Fibroblast of skin of abdomen (primary cell): ENCODE measurements at places on chromosomes 6 and 20.
A peak's percentile ranks its signal among the peaks of the same experiment; 100 is the strongest.

- peak; percentile 62 for DNase-seq
These were observed 56.0 kb downstream of the CLIC5 start for GRCh38 chr6:45959534-45960145.

DNA sequence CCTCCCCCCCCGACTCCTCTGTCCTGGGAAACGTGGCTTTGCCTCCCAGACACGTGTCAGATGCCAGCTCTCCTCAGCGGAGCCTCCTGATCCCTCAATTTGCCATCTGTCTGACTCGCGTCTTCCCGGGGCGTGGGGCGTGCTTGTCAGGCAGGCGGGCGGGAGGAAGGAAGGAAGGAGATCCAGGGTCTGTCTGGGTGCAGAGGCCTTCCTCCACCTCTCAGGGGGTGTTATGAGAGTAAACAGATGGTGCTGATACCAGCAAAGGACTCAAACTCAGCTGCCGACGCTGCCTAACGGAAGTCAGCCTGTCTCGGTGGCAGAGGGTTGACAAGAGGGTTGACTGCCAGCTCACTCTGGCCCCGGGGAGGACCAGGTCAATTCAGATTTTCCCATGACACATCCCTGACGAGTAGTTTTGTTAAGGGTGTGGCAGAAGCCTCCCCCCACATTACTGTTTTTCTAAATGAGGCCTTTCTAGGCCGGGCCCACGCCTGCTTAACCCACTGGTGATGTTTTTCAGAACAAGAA, 17.0 kb downstream of the UQCC2 start:
- DNase-seq, result peak; percentile 64

DNA sequence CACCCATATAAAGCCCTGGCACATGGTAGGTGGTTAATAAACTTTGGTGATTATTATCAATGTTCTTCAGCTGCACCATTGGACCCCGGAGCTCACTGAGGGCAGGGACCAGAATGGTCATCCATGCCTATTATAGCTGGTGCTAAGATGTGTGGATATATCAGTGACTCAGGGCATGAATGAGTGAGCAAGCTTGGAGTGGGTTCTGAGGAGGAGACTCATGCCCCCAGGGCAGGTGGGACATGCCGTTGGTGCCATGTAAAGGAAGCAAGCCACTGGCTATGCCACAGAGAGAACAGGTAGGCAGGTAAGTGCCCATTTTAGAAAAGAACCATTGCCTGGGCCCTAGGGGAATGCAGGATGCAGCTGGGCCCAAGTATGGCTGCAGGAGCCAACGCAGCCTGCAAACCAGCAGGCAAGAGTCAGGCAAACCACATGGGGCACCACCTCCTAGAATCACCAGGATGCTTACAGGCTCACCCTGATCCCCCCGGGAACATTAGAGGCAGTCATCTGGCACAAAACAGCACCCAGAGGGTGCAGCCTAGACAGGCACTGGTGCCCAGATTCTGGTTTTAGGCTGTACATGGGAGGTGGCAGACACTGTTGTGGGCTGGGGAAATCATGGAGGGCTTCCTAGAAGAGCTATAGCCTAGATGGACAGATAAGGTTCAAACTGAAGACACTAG, 23.5 kb downstream of the PLAGL2 start:
- no peak for DNase-seq

DNA sequence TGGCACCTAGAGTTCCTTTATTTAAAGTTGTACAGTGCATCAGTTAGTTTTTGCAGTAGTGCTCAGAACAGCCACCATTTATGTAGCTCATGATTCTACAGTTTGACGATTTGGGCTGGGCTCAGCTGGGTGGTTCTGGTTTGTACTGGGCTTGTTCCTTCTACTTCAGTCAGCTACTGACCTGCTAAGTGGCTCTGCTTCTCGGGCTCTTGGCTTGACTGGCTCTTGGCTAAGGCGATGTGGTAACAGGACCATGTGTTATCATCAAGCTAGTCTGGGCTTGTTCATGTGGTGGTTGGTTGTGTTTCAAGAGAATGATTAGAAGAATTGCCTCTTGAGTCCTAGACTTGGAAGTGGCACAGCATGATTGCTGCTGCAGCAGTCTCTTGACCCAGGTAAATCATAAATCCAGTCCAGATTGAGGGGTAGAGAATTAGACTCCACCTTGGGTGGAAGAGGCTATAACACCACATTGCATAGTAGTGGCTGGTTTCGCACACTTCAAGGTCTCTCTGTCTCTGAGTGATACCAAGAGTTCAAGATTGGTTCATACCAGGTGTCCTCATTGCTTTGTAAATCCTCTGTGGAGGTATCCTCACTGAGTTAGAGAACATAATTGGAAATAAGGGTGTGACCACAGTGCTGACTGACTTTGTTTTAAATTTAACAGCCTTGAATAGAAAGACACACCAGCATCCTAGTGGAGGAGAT, 253.0 kb downstream of the ARID1B start:
- no peak for DNase-seq

DNA sequence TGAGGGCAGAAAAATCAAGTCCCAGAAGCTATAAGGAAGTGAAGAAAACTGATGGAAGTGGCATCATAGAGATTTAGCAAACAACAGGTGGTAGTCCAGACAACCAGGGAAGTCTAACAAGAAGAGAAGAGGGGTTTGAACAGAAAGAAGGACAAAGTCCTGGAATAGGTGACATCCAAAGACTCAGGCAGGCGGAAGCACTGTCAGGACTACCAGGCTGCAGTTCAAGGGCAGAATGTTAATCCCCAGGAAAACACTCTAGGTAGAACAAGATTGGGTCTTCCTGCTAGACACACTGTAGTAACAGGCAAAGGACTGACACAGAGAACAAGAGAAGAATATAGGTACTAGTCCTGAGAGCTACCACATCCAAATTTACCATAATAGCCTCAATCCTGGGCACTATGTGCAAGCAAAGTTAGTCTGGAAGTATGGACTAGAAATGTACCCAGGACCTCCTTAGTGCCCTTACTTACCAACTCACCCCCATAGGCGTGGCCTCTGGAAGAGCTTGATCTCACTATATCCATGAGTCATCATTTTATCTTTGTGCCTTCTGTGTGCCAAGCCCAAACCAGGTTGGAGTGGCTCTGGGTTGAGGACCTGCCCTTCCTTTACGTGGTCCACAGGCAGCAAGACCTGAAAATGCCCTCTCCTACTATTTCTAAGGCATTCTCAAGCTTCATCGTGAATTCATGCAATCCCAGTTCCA, 2.2 kb upstream of the EPB41L2 start:
- no peak for DNase-seq

DNA sequence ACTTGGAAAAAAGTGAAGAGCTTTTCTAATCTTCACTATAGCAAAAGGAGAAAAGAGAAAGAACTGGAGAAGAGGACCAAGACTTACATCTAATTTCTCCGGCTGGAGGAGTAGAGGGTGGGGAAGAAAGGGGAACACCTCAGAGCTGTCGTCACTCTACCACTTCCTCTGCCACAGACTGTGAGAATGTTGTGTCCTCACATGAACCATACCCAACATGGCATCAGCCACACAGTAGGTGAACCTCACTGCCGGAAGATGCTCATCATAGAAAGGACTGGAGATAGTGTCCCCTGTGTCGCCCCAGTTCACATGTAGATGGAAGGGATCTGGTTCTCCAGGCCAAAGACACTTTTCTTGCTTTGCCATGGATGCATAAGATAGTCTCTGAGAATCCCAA, 604.4 kb upstream of the NOX3 start:
- DNase-seq, result no peak

DNA sequence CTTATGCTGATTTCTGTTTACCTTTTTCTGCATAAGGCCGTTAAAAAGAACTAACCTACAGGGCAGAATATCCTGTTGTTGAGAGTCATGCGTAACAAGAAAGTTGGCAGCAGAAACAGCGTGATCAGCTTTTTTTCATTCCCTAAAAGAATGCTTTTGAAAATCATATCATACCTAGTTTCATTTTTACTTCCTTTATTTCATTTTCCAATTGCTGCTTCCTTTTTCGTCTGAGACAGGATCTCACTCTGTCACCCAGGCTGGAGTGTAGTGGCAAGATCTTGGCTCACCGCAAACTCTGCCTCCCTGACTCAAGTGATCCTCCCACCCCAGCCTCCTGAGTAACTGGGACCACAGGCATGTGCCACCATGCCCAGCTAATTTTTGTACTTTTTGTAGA, 4.1 kb downstream of the CALHM6 start:
- no peak for DNase-seq

GRCh38 chr20:62181808-62182207, 1.0 kb upstream of the MTG2 start:
- DNase-seq, result no peak

DNA sequence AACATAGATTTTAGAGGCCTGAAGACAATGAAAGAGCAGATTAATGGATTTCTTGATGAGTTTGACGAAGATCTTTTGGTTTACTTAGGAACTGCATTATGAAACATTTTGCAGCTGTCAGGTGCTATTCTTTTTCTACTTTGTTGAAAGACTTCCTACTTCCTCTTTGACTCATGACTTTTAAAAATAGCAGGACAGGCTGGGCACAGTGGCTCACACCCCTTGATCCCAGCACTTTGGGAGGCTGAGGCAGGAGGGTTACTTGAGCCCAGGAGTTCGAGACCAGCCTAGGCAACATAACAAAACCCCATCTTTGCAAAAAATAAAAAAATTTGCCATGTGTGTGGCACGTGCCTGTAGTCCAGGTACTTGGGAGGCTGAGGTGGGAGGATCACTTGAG, 52.0 kb downstream of the ITCH start:
- no peak for DNase-seq

DNA sequence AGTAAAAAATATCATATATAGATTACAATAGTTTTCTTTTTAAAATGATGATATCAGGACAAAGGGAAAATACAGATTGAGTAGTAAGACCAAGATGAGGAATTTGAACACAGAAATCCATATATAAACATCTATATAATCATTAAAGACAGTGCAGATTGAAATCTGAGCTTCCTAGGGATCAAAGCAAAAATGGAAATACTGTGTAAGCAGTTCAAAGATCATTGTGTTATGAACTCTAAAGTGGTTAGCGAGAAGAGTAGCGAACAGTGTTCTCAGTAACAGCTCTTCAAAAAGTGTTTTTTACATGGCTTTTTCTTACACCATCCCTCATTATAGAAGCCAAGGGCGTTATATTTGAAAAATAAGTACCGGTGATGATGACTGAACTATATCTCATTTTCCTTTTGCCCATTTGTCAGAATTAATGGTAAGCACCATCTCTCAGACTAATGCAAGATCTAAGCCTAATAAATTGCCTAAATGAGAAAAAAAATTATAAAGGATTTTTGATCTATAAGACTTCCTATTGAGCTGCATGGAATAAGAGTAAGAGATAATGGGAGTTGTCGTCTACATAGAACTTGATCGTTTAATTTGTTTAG, 226.3 kb downstream of the ZFAND3 start:
- DNase-seq, result no peak

- peak; percentile 97 for DNase-seq
These were observed 58.7 kb upstream of the TGM3 start for GRCh38 chr20:2237059-2237458.

DNA sequence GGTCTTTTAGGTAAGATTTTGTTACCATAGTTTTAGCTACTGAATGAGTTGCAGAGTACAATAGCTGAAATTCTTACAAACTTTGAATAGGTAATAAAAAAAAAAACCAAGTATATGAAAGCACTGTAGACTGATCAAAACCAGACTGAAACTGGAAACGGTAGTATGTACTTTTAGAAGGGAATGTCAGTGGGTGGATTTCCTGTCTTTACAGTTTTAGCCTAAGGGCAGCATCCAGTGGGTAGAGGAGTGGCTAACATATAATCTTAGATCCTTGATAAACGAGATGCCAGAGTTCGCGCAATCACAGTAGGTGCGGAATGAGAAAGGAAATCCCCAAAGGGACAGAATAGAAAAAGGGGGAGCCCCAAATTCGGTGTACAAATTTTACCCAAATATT, 385.9 kb upstream of the RUNX2 start:
- no peak for DNase-seq

DNA sequence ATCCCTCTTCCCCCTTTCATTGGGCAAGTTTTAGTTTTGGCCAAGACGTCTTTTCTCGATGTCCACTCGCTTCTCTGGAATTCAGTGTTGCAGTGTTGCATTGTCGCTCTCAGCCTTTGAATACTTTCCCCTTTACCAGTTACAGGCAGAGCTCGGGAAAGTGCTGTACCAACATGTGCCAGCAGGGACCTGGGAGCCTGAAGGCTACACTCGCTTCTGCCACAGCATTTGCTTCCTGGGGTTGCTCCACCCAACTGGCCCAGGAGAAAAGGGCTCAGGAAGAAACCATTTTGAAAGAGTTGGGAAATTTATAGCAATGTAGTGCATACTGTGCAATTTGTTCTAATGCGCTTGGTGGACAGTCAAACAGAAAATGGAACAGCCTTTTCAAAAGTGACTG, 78.6 kb downstream of the LINC00237 start:
- no peak for DNase-seq

GRCh38 chr20:17617212-17617867, 47.5 kb downstream of the DSTN start:
- peak; percentile 30 for DNase-seq

- peak; percentile 10 for DNase-seq
These were observed 43.3 kb downstream of the IL20RA start for GRCh38 chr6:137001299-137001976.

DNA sequence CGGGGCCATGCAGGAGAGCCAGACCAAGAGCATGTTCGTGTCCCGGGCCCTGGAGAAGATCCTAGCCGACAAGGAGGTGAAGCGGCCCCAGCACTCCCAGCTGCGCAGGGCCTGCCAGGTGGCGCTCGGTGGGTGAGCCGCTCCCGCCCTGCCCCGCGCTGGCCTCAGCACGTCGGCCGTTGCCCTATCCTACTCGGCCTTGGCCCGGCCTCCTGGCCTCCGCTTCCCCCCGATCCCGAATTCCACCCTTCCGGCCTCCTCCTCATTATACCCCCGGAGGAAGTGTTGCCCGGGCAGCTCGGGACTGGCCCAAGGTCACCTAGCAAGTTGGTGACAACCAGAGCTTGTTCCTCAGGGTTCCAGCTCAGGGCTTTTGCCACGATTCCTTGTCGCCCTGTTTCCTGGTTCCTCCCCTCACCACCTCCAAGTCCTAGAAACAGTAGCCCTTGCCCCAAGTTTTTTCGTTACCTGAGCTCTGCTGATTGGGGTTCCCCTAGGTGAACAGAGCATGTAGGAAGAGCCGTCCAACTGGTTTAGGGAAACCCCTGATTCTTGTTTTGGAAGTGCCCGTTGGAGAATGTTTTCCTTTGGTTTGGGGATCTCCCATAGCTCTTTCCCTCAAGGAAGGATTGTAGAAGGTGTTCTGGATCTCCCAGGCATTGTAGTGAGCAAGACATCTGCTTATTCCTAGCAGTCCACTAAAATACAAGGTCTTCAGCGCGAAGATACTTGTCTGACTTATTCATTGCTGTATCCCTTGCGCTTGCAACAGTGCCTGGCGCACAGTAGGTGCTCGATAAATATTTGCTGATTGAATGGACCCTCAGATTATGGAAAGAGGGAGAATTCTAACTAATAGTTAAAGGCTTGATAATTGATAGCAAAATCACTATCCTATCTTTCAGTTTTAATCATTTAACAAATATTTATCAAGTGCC, 641 bp downstream of the ARFGEF2 start:
- DNase-seq, result no peak
